ENCODE measurements at places on chromosomes 2 and 18. TPM values are rescaled to one million over a fixed set of nuclear protein-coding genes. Genes with fewer than 3 reads are reported as not detected.

- no peak for DNase-seq
Observed at GRCh38 chr18:24710474-24710873, 250.0 kb downstream of the HRH4 start.

- peak; percentile 60 for DNase-seq
Observed at GRCh38 chr2:190786404-190787166, 94.0 kb upstream of the GLS start.

DNA sequence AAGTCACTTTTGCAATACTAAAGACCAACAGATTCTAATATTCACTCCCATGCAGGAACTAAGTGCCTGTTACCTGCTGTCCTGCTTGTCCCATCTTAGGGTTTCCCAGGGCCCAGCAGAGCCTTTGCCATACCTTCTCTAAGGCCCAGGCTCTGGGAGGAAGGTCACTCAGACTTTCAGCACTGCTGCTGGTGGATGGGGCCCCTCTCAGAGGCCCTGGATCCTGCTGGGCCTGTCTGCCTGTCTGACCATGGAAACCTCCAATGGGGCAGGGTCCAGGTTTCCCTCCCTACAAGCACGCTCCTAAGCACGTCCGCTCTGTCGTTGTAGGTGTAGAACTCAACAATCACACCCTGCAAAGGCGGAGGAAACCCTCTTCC lies 75.1 kb downstream of the RRM2 start:
- no peak for DNase-seq

DNA sequence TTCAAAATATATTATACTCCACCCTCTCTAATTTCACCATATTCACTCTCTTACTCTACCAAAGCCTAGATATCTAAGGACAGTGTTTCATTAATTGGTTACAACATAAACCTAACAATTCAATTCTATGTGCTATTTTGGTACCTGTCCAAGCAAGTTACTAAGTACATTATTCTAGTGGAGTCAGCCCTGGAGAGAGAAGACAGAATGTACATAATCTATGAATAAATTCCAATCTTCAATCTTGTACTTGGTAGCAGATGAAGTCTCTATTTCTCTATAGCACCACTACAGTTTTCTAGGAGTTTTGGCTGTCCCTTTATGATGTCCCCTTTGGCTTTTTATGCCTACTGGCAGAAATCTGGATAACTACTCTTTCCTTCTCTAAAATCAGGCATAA lies 27.6 kb downstream of the NMUR1 start:
- DNase-seq, result no peak

GRCh38 chr2:58427572-58428095 lies 186.5 kb upstream of the FANCL start:
- DNase-seq, result peak; percentile 20

- DNase-seq, result peak; percentile 11
Observed at GRCh38 chr2:22999951-23000350, 385.0 kb upstream of the KLHL29 start.

DNA sequence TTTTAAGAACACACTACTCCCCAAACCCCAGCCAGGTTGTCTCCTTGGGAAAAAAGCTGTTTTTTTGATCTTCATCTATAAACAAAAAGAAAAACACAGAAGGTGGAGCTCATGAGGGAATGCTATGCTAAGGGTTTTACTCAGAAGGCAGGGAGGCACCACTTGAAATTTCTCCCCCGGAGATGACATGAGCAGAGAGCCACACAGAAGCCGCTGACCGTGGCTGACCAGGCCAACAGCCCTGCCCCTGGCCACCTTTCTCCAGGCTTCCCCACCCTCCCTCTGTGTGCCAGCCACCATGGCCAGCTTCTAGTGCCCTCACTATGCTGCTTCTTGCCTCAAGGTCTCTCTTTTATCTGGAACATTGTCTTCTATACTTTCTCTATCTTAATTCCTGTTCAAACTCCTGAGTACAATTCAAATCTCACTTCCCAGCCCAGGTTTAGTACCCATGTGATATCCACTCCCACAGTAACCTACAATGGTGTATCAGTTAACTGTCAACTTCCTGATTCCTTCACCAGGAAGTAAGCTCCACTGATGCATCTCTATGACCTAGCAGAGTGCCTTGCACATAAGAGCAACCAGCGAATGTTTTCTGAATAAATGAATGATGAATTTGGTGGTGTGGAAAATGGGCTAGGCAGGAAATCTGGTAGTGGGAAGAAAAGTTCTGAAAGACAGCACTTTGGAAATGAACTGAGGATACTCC lies 15.3 kb downstream of the LAPTM4A start:
- peak; percentile 87 for DNase-seq

DNA sequence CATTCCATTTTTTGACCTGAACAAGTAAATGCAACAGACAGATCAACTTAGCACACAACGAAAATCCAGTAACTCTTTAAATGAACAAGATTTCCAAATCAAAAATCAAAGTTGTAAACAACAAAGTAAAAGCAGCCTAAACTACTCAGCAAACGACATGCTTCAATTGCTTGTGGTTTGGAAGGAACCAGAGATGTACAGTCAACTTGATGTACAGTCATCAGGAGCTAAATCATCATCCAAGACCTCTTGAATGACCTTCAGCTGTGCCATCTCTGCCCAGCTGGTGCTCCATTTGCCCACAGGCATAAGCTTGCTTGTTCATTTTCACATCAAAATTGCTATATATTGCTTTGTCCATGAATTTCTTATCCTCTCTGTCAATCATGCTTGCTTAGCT lies 109.8 kb downstream of the UPP2 start:
- peak; percentile 87 for DNase-seq

- no peak for DNase-seq
Observed at GRCh38 chr2:219820767-219821166, 193.3 kb downstream of the SLC4A3 start.

GRCh38 chr2:99980176-99980575 lies 162.2 kb downstream of the AFF3 start:
- no peak for DNase-seq

GRCh38 chr18:78856569-78857313 lies 122.9 kb upstream of the SALL3 start:
- DNase-seq, result no peak

- no peak for DNase-seq
Observed at GRCh38 chr2:152716805-152717227, 445 bp downstream of the PRPF40A start.

DNA sequence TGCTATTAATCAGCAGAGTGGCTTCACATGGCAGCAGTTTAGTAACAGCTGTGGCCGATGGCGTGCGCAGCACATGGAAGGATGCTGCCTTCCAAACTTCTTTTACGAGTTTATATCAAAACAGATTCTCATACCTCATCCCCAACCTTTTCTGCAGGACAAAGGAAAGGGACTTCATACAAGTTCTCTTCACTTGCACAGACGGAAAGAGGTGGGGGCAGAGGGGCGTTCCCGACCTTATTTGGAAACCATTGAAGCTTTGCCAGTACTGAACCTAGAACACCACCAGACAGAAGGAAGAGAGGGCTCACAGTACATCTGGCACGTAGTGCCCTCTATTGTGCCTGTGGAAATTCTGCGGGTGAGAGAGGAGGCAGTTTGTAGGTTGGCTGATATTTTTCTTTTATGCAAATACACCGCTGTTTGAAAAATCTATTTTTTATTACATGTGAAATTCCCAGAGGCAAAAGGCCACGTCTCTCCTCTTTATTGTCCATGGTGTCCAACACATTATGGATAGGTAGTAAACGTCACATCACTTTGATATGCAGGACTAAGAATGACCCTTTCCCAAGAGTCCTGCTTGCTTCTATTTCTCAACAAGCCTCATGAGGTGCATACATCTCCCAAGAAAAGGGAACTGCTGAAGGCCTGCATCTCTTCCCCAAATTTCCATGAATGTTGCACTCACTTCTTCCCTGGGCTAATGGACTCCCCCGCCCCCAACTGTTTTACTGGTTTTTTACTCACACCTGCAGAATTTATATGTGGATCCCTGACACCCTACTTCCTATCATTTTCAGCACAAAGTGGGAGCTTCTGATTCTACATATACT lies 31.3 kb downstream of the COLEC12 start:
- DNase-seq, result no peak

GRCh38 chr18:47317824-47318508 lies 66.5 kb upstream of the SKOR2 start:
- no peak for DNase-seq

GRCh38 chr2:43121580-43122314 lies 104.7 kb downstream of the ZFP36L2 start:
- no peak for DNase-seq

The CRYGD gene
- not detected for total RNA-seq

The ADD2 gene
- 2.3 TPM for total RNA-seq

The RFX8 gene
- not detected for total RNA-seq

The MPP4 gene
- not detected for total RNA-seq

The CROCC2 gene
- total RNA-seq, result under 0.01 TPM

The FRZB gene
- not detected for total RNA-seq

The COLEC12 gene
- total RNA-seq, result 0.52 TPM

The CCDC102B gene
- 1.3 TPM for total RNA-seq

The KCNJ3 gene
- 0.10 TPM for total RNA-seq

The SP5 gene
- 0.69 TPM for total RNA-seq

The MOGAT1 gene
- not detected for total RNA-seq

All from renal cortical epithelial cell (primary cell).